ENCODE measurements at places on chromosomes 7 and 10.

DNA sequence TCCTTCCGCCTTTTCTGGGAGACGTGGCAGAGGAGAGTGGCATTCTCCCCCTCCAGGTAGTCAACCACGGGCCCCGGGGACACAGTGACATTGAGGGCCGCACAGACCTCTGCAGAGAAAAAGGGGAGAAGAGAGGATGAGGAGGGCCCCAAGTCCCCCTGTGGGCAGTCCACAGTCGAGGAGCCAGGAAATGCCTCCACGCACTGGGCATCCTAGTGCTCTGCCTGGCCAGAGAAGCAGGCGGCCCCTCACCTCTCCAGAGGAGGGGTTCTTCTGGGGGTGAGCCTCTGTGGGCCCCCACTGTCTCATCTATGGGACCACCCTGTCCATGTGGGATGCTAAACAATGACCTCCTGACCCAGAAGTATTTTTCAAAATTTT, 7.4 kb downstream of the VSTM4 start:
- no peaks in the 10 kb centered on the region for H3K27me3 ChIP-seq
- H3K27ac ChIP-seq = no peak overlapping the region
- H3K4me1 ChIP-seq = no peaks in the 10 kb centered on the region
- H3K36me3 ChIP-seq = peaks cover 10% of the 10 kb centered on the region
- no peak overlapping the region for H3K4me3 ChIP-seq

GRCh38 chr7:37558320-37559096, 109.8 kb upstream of the ELMO1 start:
- no peak overlapping the region for H3K27ac ChIP-seq
- H3K4me3 ChIP-seq = no peak overlapping the region
- DNase-seq = no peak
- no peaks in the 10 kb centered on the region for H3K27me3 ChIP-seq
- no peaks in the 10 kb centered on the region for H3K4me1 ChIP-seq
- no peaks in the 10 kb centered on the region for H3K36me3 ChIP-seq

GRCh38 chr7:148590471-148590870, at the start of gene C7orf33:
C7orf33 (plus strand) TSS chr7:148590766; CDS start chr7:148590926, 160 bp downstream.
- H3K36me3 ChIP-seq = no peaks in the 10 kb centered on the region
- H3K27me3 ChIP-seq = no peaks in the 10 kb centered on the region
- no peaks in the 10 kb centered on the region for H3K4me1 ChIP-seq
- DNase-seq = no peak

- H3K4me3 ChIP-seq = no peak overlapping the region
- H3K4me1 ChIP-seq = no peaks in the 10 kb centered on the region
- H3K27me3 ChIP-seq = no peaks in the 10 kb centered on the region
- no peaks in the 10 kb centered on the region for H3K36me3 ChIP-seq
- no peak overlapping the region for H3K27ac ChIP-seq
These were observed 44.1 kb upstream of the GDF10 start for GRCh38 chr10:47255866-47256265.

DNA sequence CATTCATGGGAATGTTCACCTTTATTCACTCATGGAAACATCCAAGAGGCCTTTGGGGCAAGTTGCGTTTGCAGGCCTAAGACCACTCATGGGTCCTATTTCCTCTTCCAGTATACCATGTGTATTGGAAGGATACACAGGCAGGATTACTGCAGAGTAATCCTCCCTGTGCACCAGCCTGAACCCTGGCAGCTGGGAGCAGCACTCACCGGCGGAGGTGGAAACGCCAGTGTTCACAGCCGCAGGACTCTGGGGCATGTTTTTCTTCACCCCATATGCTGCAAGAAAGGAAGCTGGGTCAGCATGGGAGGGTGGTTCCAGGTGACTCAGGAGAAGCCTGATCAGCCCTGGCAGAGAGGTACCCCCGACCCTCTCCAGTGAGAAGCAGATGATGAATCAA, 24.5 kb downstream of the COL17A1 start:
- no peaks in the 10 kb centered on the region for H3K27me3 ChIP-seq
- no peaks in the 10 kb centered on the region for H3K4me1 ChIP-seq
- DNase-seq = no peak
- H3K27ac ChIP-seq = no peak overlapping the region

DNA sequence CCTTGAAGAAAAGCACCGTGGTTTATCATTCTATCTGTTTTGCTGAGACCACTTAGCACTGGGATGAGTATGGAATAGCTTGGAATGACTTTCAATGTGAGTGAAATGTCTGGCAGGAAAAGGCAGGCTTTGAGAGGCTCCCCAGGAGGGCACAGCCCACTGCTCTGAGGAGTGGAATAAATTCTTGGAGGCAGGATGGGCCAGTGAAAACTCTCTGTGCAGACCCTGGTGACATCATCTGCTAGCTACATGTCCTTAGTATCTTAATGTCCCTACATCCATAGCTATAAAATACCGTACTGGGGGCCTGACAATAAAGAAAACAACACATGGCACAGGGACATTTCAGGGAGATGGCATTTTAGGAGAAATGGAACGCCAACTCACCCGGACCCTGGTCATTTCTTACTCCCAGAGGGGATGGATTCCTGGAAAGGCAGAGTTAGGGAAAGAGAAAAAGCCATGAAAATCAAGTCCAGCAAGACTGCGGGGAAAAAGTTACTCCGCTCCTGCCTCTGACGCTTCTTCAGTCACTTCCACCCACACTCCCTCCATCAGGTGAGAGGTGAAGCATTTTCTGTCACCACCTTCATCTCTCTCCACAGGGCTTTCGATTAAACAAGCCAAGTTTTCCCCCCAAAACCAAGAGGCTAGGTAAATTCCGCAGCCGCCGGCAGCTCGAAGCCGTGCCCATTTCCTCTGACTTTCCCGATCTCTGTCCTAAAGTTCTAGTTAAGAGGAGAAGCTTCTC, 991 bp downstream of the ZNF239 start:
- DNase-seq = no peak
- H3K27me3 ChIP-seq = no peaks in the 10 kb centered on the region
- H3K27ac ChIP-seq = peak overlapping the region; percentile 36
- H3K4me3 ChIP-seq = peak overlapping the region; percentile 39

GRCh38 chr10:28806488-28806941, 129.2 kb downstream of the BAMBI start:
- H3K27me3 ChIP-seq = no peaks in the 10 kb centered on the region
- no peaks in the 10 kb centered on the region for H3K36me3 ChIP-seq
- DNase-seq = no peak
- H3K4me1 ChIP-seq = no peaks in the 10 kb centered on the region
- H3K27ac ChIP-seq = peak overlapping the region; percentile 26
- no peak overlapping the region for H3K4me3 ChIP-seq

GRCh38 chr10:89153116-89153515, 54.0 kb downstream of the CH25H start:
- H3K36me3 ChIP-seq = no peaks in the 10 kb centered on the region
- no peaks in the 10 kb centered on the region for H3K4me1 ChIP-seq
- H3K27me3 ChIP-seq = peaks cover 4% of the 10 kb centered on the region
- H3K27ac ChIP-seq = no peak overlapping the region
- no peak overlapping the region for H3K4me3 ChIP-seq

DNA sequence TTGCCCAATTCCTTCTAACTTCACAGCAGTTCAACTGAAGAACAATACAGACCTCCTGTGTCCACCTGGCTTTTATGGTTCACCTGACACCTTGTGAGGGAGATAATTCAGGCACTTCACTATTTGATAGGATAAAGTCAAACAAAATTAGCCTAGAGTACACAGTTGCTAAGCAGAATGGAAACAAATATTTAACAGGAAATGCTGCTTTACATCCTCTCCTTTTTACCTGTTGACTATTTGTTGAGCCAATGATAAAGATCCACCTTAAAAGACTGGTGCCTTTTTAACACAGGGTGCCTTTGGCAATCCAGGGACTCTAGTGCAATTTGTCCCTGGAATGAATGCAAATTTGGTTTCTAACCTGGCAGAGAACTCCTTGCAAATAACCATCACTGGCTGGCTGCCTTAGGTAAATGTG, 39.8 kb downstream of the ITPRID1 start:
- no peaks in the 10 kb centered on the region for H3K4me1 ChIP-seq
- no peaks in the 10 kb centered on the region for H3K27me3 ChIP-seq
- peak; percentile 26 for DNase-seq
- no peak overlapping the region for H3K27ac ChIP-seq

- H3K4me1 ChIP-seq = peaks cover 4% of the 10 kb centered on the region
- H3K4me3 ChIP-seq = no peak overlapping the region
- H3K27ac ChIP-seq = no peak overlapping the region
- no peaks in the 10 kb centered on the region for H3K27me3 ChIP-seq
- DNase-seq = peak; percentile 35
These were observed 9.9 kb downstream of the FAM237B start for GRCh38 chr7:90311175-90311574.

- H3K27ac ChIP-seq = no peak overlapping the region
- H3K36me3 ChIP-seq = no peaks in the 10 kb centered on the region
- no peak overlapping the region for H3K4me3 ChIP-seq
- no peak for DNase-seq
These were observed 78.8 kb downstream of the STK31 start for GRCh38 chr7:23788843-23789242.

- no peak overlapping the region for H3K4me3 ChIP-seq
- no peaks in the 10 kb centered on the region for H3K27me3 ChIP-seq
- no peak for DNase-seq
- H3K4me1 ChIP-seq = no peaks in the 10 kb centered on the region
These were observed 38.4 kb downstream of the EEPD1 start for GRCh38 chr7:36191292-36191920.

DNA sequence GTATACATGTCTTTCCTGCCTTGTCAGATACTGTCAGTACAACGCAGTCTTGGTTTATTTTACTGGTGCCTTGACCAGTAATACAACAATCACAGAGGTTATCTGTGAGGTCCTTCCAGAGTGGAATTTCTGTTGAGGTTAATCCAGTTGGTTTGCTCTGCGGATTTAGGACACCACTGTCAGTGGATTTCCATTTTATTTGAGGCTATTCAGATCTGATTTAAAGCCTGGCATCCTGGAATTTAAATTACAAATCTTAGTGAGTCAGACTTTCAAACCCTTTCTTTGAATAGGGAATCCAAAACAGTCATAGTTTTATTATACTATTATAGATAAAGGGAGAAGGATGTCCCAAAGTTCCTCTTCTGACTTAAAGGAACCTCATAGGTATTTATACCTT, 40.5 kb downstream of the ANLN start:
- no peaks in the 10 kb centered on the region for H3K4me1 ChIP-seq
- no peaks in the 10 kb centered on the region for H3K36me3 ChIP-seq
- H3K27ac ChIP-seq = no peak overlapping the region
- no peak overlapping the region for H3K4me3 ChIP-seq
- H3K27me3 ChIP-seq = no peaks in the 10 kb centered on the region

- no peak overlapping the region for H3K27ac ChIP-seq
- H3K4me1 ChIP-seq = peaks cover 2% of the 10 kb centered on the region
- H3K4me3 ChIP-seq = no peak overlapping the region
- no peaks in the 10 kb centered on the region for H3K36me3 ChIP-seq
- peak; percentile 58 for DNase-seq
These were observed 152.7 kb upstream of the SHH start for GRCh38 chr7:155965010-155965409.

Data from small intestine (tissue), 16 donors.